Cardiac atrium fibroblast (primary cell): ENCODE measurements at places on chromosomes 4 and X. TPM values are rescaled to one million over a fixed set of nuclear protein-coding genes. Genes with fewer than 3 reads are reported as not detected.

POLN gene
- 1.1 and 3.7 TPM in 2 replicates for total RNA-seq

PCDH7 gene
- total RNA-seq = 8.6 and 16.2 TPM in 2 replicates

PDE5A gene
- total RNA-seq = 11.6 and 19.1 TPM in 2 replicates

TMEM31 gene
- total RNA-seq = 2.8 TPM in 1 of 2 replicates, not detected in the other

MBNL3 gene
- 5.2 and 7.0 TPM in 2 replicates for total RNA-seq

TMEM255A gene
- total RNA-seq = not detected in 2 replicates

PLXNB3 gene
- total RNA-seq = 1.3 and 6.0 TPM in 2 replicates

VGLL1 gene
- total RNA-seq = not detected in 2 replicates

FAM149A gene
- total RNA-seq = 5.0 and 6.0 TPM in 2 replicates

PASD1 gene
- total RNA-seq = not detected in 2 replicates

CLDN24 gene
- not detected in 2 replicates for total RNA-seq

TRMT2B gene
- total RNA-seq = 5.2 and 8.7 TPM in 2 replicates

FGFBP1 gene
- not detected in 2 replicates for total RNA-seq

CDKL2 gene
- 0.18 TPM in 1 of 2 replicates, not detected in the other for total RNA-seq

TMPRSS11D gene
- total RNA-seq = not detected in 2 replicates

RNF128 gene
- not detected in 2 replicates for total RNA-seq
